GM04503 (cell line): ENCODE measurements at places on chromosomes 3 and 15.

DNA sequence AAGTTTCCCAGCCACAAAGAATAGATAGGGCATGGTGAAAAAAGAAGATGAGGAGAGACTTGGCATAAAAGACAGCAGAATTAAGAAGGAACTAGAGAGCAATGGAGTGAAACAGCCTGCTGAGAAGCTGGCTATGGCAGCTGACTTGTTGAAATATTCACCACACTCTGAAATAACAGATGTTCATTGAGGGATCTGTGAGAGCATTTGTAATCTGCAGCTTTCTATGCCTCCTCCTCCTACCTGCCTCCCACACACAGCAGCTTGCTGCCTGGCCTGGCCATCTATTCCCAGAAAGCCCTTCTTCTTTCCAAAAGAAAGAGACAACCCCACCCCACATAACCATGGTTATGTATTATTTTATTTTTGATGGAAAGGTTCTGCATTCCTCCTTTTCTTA lies 303.9 kb downstream of the GAP43 start:
- no peak for DNase-seq

DNA sequence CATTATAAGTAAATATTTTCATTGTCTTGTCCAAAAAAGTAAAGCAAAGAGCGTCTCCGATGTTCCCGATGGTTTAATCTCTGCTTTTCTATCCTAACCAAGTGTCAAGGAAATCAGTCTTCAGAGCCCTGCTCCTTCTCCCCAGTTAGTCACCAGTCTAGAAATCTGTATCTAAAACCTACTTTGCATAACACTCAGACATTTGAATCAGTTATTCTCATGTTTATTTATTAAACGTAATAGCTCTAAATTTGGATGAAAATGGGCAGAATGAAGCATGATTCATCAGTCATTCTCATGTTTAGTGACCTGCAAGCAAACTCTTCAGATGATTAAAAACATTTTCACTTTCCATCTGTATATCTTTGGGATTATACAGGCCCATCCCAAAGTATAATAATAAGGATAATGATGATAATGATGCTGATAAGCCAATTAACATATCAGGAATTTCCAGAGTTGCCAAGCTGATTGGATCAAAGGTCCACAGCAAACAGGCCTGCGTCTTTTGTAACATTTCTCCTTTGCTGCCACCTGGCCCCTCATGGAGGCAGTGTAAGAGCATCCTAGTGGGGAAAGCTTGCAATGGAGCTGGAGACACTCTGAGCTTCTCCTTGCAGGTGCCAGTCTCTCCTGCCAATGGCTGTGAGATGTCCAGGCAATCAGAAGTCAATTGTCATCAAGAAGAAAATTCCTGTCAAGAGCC lies 273.9 kb downstream of the IGSF11 start:
- no peak for DNase-seq

- DNase-seq, result no peak
These were observed 10.6 kb downstream of the ZIC1 start for GRCh38 chr3:147419781-147420224.

DNA sequence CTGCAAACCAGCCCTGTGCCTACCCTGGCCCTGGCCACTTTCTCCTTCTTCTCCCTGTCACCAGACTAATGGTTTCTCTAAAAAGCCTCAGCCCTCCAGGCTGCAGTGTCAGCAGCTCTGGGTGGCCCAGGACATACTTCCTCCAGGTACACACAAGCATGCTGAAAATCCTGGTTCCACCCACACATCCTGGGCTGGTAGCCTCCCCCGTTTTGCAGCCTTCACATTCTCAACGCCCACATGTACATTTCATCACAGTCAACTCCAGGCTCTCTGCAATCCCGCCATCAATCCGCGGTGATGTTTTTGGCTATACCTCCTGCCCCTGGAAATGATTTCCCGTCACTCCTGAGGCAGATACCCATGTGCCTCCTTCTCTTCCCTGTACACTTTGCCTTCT lies 59.4 kb downstream of the MAGEF1 start:
- DNase-seq, result no peak

- no peak for DNase-seq
These were observed 24.8 kb upstream of the SHISA5 start for GRCh38 chr3:48528754-48529153.

DNA sequence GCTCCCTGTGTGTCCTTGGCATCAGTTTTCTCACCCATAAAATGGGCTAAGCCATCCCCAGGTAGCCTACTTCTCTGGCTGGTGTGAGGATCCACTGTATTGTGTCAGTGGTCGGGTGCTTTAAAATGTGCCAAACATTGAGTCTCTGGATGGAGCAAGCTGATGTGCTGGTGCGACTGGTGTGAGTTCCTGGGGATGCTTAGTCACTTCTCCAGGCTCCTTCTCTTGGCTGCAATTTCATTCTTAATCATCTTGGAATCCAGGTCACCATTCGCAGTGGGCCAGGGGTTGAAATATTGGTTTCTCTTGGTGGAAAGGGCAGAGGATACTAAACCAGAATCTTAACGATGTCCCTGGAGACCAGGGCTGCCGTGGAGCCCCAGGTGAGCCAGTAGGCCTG lies 29.3 kb downstream of the SCN5A start:
- peak; percentile 1 for DNase-seq

DNA sequence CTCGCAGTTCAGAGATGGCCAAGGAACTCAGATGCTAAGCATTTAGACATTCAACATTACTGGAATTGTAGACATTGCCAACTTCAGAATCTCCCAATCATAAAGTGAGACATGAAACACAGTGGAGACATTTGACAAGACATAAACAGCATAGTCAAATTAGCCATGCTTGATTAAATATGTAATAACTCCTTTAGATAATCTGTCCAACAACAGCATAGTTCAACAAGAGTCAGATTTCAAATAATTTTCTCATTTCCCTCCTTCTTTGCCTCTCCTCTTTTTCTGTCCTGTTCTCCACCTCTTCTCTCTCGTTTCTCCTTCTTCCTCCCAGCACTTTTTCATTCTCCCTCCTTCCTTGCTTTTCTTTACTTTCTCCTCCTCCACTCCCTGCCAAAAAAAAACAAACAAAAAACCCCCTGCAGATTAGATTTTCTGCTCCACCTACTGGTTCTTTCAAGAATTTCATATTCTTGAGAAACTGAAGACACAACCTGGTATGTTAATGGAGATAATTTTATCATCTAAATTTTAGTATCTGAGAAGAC lies 20.2 kb downstream of the CPOX start:
- DNase-seq, result no peak

DNA sequence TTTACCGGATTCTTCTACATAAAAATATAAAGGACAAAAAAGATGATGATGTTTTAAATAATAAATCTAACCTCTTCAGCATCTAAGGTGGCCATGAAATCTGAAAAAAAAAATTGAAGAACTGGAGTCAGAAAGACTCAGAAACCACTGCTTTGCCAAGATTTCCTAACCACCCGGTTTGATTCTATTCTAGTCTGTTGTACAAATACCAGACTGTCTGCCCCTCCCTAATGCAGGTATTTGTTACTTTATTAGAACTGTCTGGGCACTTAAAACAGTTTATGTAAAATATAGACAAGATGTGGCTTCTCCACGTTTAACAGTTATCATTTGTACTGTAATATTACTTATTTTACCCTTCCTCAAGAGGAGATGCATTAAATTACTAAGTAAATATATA lies 48.8 kb downstream of the UACA start:
- no peak for DNase-seq

- DNase-seq, result no peak
These were observed 93.3 kb downstream of the ADAMTSL3 start for GRCh38 chr15:83747050-83747717.

DNA sequence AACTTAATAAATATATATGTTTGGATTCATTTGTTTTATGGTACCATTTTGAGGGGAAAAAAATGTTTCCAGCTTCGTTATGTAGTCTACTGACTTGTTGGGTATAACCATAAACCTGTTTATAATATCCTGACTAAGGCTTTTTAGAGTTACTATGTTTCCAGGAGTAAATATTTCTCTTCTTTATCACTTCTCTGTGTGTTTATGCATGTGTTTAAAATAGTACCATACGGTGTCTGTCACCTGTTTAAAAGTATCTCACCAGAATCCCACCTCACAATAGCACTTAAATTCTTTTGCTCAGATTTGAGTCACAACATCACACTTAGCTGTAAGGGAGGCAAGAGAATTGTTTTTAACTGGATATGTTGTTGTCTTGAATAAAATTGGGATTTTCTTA lies 15.1 kb downstream of the LACTB start:
- DNase-seq, result no peak

GRCh38 chr3:11734-12133 lies 184.8 kb upstream of the CHL1 start:
- no peak for DNase-seq

GRCh38 chr3:114299941-114300624 lies 6.3 kb downstream of the TIGIT start:
- DNase-seq, result no peak

DNA sequence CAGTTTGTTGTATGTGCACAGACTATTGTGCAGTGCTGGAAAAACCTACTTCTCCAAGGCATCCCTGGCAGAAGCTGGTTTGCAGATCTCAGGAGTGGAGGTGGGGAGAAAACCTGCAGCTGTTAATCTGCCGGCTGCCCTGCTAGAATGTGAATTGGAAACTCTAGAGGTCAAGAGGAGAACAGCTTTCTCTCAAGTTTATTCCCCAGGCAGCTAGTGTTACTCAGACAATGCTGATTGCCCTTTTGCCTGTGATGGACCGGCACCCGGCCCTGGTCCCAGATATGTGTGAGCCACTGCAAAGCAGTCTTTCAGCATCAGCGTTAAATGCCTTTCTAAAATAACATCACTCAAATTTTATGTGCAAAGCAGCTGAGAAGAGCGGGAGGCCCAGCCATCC lies 129.7 kb upstream of the TPM1 start:
- no peak for DNase-seq

DNA sequence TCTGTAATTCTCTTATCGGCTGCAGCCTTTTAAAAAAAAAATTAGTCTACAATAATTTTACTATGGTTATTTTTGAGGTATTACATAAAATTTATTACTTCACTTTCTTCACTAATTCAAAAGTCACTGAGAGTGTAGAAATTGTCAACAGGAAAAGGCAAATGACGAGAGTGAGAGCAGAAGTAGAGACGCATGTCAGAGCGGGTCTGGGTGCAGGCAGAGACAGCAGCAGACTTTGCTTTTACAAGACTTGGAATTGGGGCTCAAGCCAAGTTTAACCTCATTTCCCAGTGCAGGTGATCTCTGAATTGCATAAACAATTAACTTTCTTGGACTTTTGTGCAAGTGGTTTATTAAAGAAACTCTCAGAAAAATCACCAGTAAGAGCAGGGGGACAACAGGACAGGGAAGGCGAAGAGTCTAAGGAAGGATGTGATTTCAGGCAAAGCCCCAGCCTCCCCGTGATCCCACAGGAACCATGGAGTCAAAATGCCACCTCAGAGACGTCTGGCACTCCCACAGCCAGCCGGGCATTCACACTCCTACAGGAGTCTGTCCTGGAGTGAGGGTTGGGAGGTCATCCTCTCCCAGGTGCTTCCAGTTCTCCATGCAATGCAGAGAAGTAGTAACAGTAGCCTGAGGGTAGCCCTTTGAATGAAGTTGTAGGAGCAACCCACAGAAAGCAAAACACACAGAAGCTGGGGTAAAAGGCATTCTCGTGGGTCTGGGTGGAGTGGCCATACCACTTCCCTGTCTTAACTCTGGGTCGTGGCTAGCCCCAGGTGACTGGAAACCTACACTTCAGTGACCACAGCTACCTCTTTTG lies 274.0 kb upstream of the TGFBR2 start:
- no peak for DNase-seq

- no peak for DNase-seq
These were observed 3.8 kb downstream of the BHLHE40 start for GRCh38 chr3:4982773-4983738.

DNA sequence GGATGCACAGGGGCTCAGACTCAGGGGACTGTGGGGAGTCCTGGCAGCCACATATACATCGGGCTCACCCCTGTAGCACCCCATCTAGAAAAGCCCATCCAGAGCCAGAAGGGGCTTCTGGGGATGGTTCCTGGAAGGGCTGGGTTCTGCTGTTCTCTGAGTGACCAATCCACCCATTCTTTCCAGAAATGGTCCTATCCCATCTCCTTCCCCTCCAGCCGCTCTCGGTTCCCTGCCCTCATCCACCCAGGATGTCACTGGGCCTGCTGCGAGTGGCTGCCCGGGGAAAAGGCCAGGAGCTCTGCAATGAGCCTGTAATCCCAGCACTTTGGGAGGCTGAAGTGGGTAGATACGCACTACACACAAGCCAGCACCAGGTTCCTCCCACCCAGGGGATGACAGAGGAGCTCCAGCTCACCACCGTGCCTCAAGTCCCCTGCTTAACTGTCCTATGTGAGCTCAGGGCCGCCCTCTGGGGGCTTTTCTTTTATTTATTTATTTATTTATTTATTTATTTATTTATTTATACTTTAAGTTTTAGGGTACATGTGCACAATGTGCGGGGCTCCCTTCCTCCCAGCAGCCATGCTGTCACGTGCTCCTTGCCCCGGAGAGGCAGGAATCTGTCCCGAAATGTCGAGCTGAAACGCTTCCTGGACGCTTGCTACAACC lies 13.6 kb upstream of the CSK start:
- no peak for DNase-seq

- no peak for DNase-seq
These were observed 7.9 kb downstream of the ALAS1 start for GRCh38 chr3:52205727-52206372.

DNA sequence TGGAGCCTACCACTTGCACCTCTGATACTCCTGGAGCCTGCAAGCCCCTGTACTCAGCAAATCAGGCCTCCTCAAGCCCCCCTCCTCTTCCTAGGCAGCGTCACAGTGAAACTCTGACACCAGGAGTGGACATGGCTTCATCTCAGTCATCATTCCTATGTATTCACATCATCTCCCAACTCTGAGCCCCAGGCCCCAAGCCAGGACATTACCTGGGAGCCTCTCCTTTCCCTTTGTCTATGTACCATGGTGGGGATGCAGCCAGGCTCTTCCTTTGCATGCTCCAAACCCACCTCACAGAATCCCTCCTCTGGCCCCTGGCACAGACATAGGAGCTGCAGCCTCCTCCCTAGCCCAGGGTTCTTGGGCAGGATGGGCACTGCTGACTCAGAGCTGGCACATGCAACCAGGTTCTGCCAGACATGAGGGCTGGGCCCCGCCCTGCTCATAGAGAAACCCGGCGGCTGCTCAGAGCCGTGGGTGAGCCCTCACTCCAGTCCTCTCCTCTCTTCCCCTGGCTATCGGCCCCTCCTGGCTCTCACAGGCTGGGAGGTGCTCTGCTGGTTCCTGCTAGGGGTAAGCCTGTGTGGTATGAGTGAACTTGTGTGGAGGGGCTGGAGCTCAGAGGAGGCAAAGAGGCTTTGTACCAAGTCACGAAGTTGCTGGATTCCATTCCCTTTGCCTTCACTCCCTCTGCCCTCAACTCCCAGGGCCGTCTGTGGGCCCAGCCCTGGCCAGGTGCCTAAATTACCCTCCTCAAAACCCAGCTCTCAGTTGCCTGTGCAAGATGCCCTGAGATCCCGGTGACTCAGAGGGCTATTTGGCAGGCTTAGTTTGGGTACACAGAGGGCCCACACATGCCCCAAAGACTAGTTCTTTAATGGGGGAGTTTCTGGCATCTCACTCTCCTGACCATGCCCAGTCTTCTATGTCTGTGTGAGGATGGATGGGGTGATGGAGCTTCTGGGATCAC lies 1.9 kb upstream of the PLCD1 start:
- DNase-seq, result no peak

GRCh38 chr3:154040283-154040682 lies 80.9 kb upstream of the ARHGEF26 start:
- DNase-seq, result no peak

GRCh38 chr3:160919942-160920341 lies 163.9 kb downstream of the PPM1L start:
- no peak for DNase-seq
